ENCODE measurements at places on chromosomes 5 and 9. TPM values are rescaled to one million over a fixed set of nuclear protein-coding genes. Genes with fewer than 3 reads are reported as not detected.

- H3K27ac ChIP-seq = no peak overlapping the region
- no peaks in the 10 kb centered on the region for H3K27me3 ChIP-seq
- H3K4me3 ChIP-seq = no peak overlapping the region
- H3K36me3 ChIP-seq = no peaks in the 10 kb centered on the region
- H3K4me1 ChIP-seq = peaks cover 4% of the 10 kb centered on the region
- no peak for DNase-seq
Observed at GRCh38 chr5:66808663-66809062, 212.5 kb downstream of the MAST4 start.

DNA sequence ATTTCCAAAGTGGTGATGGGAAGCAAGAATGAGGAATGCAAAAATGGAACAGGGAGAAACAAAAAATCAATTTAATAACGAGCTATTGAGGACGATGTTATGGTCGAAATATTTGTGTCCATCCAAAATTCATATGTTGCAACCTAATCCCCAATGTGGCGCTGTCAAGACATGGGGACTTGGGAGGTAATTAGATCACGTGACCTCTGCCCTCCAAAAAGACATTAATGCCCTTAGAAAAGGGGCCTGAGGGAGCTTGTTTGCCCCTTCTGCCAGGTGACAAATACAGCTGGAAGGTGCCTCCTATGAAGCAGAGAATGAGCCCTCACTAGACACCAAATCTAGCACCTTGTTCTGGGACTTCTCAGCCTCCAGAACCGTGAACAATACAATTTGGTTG lies 315.2 kb upstream of the CDH9 start:
- no peaks in the 10 kb centered on the region for H3K4me1 ChIP-seq
- no peak for DNase-seq
- no peak overlapping the region for H3K4me3 ChIP-seq
- H3K27ac ChIP-seq = no peak overlapping the region

GRCh38 chr5:141560151-141560550 lies 58.6 kb downstream of the DIAPH1 start:
- no peak overlapping the region for H3K4me3 ChIP-seq
- peaks cover 5% of the 10 kb centered on the region for H3K4me1 ChIP-seq
- no peak for DNase-seq
- peaks cover 29% of the 10 kb centered on the region for H3K36me3 ChIP-seq

The HTR4 gene
- total RNA-seq = not detected

Data from PC-9 (cell line).